ENCODE measurements at places on chromosomes 4 and X. TPM values are rescaled to one million over a fixed set of nuclear protein-coding genes. Genes with fewer than 3 reads are reported as not detected.
A peak's percentile ranks its signal among the peaks of the same experiment; 100 is the strongest.

TASL gene
- 5.2 TPM for total RNA-seq

SLC6A14 gene
- total RNA-seq, result not detected

IBSP gene
- total RNA-seq, result not detected

FAAH2 gene
- total RNA-seq, result 2.9 TPM

PLP2 gene
- 112 TPM for total RNA-seq

DNA sequence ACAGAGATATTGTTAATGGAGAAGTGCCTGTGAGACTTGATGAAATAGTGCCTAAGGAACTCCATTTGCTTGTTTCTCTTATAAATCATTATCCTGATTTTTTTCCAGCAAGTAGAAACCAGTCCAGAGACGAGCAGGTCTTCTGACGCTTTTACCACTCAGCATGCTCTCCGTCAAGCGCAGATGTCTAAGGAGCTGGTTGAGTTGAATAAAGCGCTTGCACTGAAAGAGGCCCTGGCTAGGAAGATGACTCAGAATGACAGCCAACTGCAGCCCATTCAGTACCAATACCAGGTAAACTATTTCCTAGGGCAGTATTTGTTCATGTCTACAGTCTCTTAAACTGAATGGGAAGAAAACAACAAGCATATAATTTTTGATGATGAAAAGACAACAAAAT is 63.6 kb downstream of the KIF4A start:
- no peak overlapping the region for H3K27ac ChIP-seq
- no peak overlapping the region for H3K4me3 ChIP-seq
- H3K36me3 ChIP-seq, result peaks cover 49% of the 10 kb centered on the region
- H3K27me3 ChIP-seq, result no peaks in the 10 kb centered on the region
- H3K4me1 ChIP-seq, result no peaks in the 10 kb centered on the region
- no peak for DNase-seq

DNA sequence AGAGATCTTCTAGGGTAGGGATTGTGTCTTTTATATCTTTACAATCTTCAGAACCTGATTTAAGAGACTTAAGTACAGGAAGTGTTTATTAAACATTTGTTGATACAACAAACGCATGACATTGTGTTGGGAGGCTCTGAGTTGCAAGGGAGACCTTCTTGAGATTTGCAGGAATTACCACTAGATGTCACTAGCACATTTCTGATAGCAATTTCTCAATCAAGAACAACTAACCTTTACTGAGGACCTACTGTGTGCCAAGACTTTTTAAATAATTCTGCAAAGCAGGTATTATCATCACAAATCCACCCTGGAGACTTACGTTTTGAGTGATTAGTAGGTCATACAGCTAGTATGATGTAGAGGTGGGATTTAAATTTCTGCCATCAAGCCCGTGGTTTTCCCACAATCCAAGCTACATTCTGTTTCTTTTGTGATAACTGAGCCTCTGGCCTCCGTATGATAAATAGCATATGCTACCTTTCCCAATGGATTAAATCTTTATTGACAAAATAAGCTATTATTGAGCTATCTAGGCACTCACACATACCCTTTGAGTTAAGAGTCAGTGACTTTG is 986.0 kb downstream of the CCSER1 start:
- H3K4me1 ChIP-seq, result no peaks in the 10 kb centered on the region
- H3K36me3 ChIP-seq, result no peaks in the 10 kb centered on the region
- DNase-seq, result no peak

GRCh38 chr4:58254291-58254690 is 1144.1 kb upstream of the IGFBP7 start:
- DNase-seq, result no peak
- no peak overlapping the region for H3K27ac ChIP-seq
- H3K27me3 ChIP-seq, result no peaks in the 10 kb centered on the region
- H3K4me3 ChIP-seq, result no peak overlapping the region
- no peaks in the 10 kb centered on the region for H3K36me3 ChIP-seq

DNA sequence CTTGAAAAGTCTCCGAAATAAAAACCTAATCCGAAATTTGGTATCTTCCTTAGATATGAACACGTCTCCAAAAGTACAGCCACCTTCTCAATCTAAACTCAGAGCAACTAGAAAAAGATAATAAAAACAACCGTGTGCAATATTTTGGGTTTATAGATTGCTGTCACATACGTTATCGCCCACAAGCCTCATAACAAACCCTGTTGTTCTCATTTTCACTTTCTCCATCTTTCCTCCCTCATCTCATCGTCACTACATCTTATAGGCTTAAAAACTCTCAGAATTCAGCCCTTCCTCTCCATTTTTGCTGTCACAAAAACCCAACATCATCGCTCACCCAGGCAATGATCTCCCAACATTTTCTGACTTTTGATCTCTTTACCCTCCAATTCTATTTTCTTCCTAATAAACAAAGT is 448 bp upstream of the SCFD2 start:
- no peak for DNase-seq
- peaks cover 22% of the 10 kb centered on the region for H3K27me3 ChIP-seq
- H3K4me3 ChIP-seq, result peak overlapping the region; percentile 95
- H3K36me3 ChIP-seq, result peaks cover 9% of the 10 kb centered on the region
- peak overlapping the region; percentile 94 for H3K27ac ChIP-seq

DNA sequence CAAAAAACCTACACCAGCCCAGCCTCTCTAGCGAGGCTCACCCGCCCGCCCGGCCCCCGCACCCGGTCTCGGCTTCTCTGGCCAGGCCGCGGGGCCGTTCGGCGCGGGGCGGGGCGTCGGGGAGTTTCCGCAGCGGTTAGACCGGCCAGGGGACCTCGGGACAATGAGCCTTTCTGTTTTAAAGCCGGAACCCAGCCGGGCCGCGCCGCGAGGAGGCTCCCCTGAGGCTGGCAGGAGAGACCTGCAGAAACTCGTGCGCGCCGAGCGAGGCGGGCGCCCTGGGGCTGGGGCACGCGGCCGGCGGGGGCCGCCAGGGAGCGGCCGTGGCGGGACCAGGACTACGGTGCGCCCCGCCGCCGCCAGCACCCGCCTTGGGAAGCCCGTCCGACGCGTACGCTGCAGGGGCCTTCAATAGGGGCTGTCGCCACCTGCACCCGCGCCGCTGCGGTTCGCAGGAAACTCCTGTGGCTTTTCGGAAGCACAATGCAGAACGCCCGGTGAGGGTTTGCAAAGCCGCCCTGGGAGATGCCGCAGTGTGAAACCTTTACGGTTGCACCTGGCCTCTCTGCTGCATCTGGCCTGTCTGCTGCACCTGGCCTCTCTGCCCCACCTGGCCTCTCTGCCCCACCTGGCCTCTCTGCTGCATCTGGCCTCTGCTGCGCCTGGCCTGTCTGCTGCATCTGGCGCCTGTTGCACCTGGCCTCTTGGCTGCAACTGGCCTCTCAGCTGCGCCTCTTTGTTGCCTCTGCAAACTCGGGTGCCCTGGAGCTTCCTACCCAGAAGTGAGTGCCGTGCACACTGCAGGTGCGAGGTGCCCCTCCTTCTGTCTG is 63.9 kb downstream of the TRAPPC11 start:
- H3K4me3 ChIP-seq, result peak overlapping the region; percentile 80
- H3K4me1 ChIP-seq, result peaks cover 9% of the 10 kb centered on the region
- peaks cover 31% of the 10 kb centered on the region for H3K27me3 ChIP-seq
- no peaks in the 10 kb centered on the region for H3K36me3 ChIP-seq

DNA sequence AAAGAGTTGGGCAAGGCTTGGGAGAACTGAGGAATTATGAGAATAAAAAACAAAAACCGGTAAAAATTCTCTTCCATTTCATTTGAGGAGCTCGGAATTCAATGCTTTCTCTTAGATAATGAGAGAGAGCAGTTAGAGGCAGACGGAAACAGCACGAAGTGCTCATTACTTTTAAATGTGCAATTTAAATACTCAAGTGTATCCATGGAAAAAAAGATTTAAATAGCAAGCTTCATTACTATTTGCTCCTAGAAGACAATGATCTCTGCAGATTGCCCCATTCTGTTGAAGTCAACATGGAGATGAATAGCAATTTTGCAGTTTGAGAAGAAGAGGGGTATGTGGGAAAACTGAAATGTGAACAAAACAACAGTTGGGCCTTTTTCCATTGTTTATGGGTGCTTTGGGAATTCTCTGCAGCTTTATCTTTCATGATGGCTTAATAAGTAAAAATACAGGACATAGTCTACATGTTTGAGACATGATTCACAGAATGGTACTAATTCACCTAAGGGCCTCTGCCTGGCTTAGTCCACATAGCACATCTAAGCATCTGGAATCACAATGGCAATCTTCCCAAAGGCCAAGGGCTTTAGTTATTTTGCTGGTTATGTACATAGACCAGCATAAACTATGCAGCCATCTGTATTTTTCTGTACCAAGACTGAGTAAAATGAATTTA is 512.7 kb upstream of the FAT1 start:
- no peaks in the 10 kb centered on the region for H3K36me3 ChIP-seq
- H3K27ac ChIP-seq, result no peak overlapping the region
- H3K4me1 ChIP-seq, result no peaks in the 10 kb centered on the region
- no peaks in the 10 kb centered on the region for H3K27me3 ChIP-seq
- no peak overlapping the region for H3K4me3 ChIP-seq
- no peak for DNase-seq

DNA sequence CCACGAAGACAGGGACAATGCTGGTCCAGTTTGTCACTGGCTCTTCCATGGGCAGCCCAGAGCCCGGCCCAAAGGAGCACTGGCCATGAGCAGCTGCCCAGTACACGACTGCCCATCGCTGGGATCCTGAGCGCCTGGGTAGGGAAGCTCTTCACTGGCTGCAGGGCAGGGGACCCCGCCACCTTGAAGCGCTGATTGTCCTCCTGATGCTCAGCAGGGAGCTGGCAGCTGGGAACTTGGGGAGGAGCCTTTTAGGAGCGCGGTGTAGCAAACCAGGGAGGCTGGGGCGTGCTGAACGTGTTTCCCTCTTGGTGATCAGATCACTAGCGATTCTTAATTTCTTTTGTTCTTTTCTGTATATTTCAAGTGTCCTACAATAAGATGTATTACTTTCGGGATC is 1.8 kb downstream of the L1CAM start:
- H3K36me3 ChIP-seq, result no peaks in the 10 kb centered on the region
- H3K4me1 ChIP-seq, result peaks cover 5% of the 10 kb centered on the region

GRCh38 chr4:141587897-141588296 is 48.5 kb upstream of the IL15 start:
- no peaks in the 10 kb centered on the region for H3K4me1 ChIP-seq
- H3K4me3 ChIP-seq, result no peak overlapping the region
- no peak overlapping the region for H3K27ac ChIP-seq
- H3K36me3 ChIP-seq, result no peaks in the 10 kb centered on the region

- H3K4me1 ChIP-seq, result no peaks in the 10 kb centered on the region
- no peak for DNase-seq
Measured at GRCh38 chrX:14357314-14357713, 172.0 kb upstream of the GLRA2 start.

- H3K27me3 ChIP-seq, result no peaks in the 10 kb centered on the region
- H3K4me1 ChIP-seq, result no peaks in the 10 kb centered on the region
- no peak overlapping the region for H3K27ac ChIP-seq
- DNase-seq, result no peak
- H3K36me3 ChIP-seq, result no peaks in the 10 kb centered on the region
- no peak overlapping the region for H3K4me3 ChIP-seq
Measured at GRCh38 chrX:71953946-71954345, 43.3 kb downstream of the NHSL2 start.

DNA sequence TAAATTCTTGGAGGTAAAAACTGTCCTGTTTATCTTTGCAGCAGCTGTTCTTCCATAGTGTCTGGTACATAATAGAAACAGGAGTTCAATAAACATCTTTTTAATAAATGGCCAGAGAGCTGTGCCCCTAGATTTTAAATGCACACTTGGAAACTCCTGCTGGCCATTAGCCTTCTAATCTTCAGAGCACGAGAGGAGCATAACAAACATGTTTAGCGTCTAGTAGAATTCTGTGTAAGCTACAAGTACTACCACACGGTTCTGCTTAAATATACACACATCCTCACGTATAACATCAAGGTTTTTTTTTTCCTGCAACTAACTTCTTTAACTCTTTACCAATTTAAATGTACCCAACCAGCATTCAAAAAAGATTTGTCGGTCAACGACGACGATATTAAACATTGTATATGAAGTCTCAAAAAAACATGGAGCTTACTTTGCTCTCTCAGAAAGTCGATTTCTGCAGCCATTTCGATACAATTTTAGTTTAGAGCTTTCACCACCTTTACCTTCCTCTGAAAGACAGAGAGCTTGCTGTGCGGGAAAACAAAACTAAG is 628 bp downstream of the SCLT1 start:
- H3K36me3 ChIP-seq, result peaks cover 13% of the 10 kb centered on the region
- H3K27me3 ChIP-seq, result no peaks in the 10 kb centered on the region

GRCh38 chr4:175407926-175408325 is 404.1 kb downstream of the GPM6A start:
- H3K27me3 ChIP-seq, result no peaks in the 10 kb centered on the region
- H3K27ac ChIP-seq, result no peak overlapping the region
- DNase-seq, result no peak
- no peak overlapping the region for H3K4me3 ChIP-seq

All from activated T-helper 2 cell treated with anti-CD3 and anti-CD28 coated beads, Interferon-gamma antibody, Interleukin-2, Interleukin-4, amounts not matched to agents 10 μg/mL and 5 μg/mL and 100 μg/mL, durations not matched to agents 14 hours and 24 hours and 36 hours (primary cell).